ENCODE measurements at places on chromosomes 13 and 19.
A peak's percentile ranks its signal among the peaks of the same experiment; 100 is the strongest.

DNA sequence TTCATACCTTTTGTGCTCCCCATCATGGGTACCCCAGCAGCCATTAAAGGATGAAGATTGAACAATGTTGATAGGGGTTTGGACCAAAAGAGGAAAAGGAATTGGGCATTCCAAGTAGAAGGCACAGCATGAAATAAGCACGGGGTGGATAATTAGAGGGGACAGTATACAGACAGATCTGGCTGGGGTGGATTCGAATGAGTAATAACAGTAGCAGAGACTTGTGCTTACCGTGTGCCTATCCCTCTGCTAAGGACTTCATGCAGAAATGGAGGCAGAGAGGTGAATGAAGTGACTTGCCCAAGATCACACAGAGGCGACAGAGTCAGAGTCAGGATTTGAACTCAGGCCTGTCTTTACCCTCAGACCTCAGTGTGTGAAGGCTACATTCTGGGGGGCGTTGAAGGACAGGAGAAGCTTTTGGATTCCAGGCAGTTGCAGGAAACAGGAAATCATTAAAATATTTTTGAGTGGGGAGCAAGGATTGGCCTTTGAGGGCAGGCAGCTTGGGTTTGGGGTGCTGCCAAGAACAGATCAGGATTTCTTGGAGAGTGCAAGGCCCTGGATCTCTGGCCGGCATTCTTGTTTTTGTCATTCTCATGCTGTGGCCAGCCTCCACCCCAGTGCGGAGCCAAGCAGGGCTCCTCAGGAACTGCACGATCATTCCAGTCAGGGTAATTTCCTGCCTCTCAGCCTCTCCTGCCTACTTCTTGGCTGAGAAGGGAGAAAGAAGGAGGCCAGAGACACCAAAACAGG lies 18.7 kb downstream of the PAF1 start:
- peak; percentile 77 for DNase-seq

GRCh38 chr13:92510416-92510815 lies 716.2 kb upstream of the GPC6 start:
- peak; percentile 30 for DNase-seq

DNA sequence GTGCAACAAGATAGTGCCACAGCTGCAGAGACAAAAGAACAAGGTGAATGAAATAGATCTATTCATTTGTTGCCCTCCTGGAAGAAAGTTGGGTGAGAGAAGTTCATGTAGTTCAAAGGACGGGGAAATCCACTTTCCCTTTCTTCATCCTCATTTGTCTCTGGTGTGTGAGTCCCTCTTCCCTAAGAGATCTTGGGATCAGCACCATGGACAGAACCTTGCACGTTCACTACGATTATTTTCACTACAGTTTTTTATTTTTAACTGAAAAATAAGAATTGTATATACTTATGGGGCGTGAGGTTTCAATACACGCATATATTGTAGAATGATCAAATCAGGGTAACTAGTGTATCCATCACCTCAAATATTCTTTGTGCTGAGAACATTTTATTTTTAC lies 29.2 kb downstream of the NLRP5 start:
- no peak for DNase-seq

GRCh38 chr19:42005504-42005903 lies 11.5 kb upstream of the ATP1A3 start:
- no peak for DNase-seq

GRCh38 chr19:49097453-49098288 lies 12.4 kb downstream of the SNRNP70 start:
- DNase-seq: no peak

DNA sequence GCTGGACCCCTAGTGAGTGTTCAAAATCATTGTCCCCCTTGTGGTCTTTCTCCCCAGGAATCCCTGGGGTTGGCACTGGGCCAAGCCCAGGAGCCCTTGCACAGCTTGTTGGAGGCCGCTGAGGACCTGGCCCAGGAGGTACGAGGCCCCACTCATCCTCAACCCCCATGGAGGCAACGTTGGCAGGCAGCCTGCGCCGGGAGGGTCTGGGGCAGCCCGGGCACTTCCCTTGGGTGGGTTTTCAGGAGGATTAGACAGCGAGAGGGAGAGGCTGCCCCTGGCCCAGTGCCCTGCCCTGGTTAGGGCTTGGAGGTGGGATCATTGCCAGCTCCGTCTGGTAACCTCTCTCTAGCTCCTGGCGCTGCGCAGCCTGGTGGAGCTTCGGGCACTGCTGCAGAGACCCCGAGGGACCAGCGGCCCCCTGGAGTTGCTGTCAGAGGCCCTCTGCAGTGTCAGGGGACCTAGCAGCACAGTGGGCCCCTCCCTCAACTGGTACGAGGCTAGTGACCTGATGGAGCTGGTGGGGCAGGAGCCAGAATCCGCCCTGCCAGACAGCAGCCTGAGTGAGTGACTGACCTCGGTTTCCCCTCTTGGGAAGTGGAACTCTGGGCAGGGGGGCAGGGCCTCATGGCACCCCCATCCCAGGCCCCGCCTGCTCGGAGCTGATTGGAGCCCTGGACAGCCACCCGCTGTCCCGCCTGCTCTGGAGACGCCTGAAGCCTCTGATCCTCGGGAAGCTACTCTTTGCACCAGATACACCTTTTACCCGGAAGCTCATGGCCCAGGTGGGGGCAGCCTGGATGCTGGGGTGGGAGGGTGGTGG lies 3.0 kb downstream of the ABCA7 start:
- DNase-seq: no peak

DNA sequence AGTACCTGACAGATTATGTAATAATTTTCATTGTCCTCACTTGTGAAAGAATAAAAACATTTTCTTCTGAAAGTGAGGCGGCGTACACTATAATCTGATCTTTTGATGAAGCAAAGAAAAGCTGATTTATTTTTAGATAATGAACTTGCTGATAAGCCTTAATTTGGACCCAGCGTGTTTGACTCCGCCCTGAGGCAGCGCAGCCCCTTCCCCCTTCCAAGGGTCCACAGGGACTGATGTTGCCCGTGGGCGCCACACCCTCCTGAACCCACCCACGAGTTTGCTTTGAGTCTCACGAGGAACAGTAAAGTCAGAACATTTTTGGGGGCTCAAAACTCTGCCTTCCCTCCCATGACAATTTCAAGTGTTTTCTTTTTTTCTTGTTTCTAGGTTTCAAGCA lies 40.0 kb downstream of the TEX29 start:
- DNase-seq: no peak

GRCh38 chr19:49851456-49852259 lies 699 bp downstream of the PTOV1 start:
- DNase-seq: no peak

- DNase-seq: no peak
These were observed 110.3 kb downstream of the GGACT start for GRCh38 chr13:100478107-100478809.

DNA sequence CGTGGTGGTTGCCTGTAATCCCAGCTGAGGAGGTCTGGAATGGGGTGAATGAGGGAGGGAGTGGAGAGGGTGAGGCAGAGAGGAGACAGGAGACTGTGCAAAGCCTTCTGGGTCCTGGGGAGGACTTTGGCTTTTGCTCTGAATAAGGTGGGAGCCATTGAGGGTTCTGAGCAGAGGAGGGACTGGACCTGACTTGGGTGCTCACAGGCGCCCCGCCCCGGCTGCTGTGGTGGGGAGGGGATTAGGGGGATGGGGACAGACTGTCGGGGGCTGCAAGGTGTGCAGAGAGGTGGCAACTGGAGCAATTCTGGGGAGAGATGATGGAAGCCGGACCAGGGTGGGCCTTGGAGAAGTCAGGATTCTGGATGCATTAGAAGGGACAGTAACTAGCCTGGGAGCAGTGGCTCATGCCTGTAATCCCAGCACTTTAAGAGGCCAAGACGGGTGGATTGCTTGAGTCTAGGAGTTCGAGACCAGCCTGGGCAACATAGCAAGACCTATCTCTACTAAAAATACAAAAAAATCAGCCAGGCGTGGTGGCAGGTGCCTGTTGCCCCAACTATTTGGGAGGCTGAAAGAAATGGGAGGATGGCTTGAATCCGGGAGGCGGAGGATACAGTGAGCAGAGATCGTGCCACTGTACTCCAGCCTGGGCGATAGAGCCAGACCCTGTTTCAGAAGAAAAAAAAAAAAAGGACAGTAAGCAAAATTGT lies 16.1 kb upstream of the NANOS3 start:
- no peak for DNase-seq

GRCh38 chr13:29943273-29943672 lies 92.9 kb upstream of the UBL3 start:
- no peak for DNase-seq

DNA sequence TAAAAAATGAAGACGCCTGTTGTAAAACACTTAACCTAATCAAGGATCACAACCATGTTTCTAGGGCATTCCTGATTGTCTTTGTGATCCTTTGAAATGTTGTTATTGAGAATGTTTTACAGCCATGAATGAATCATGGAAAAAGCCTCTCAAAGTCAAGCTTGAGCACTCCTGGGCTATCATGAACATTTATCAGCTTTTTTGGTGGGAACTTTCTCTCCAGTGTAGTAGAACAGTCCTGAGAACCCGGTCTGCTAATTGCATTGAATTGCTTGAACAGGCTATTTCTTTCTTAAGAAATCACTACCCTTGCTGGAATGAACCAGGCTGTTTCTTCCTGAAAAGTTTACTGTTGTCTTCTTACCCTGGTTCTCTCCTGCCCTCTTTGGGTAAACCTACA lies 516.5 kb downstream of the FGF9 start:
- DNase-seq: no peak

GRCh38 chr19:21900401-21900800 lies 64.4 kb upstream of the ZNF43 start:
- no peak for DNase-seq

DNA sequence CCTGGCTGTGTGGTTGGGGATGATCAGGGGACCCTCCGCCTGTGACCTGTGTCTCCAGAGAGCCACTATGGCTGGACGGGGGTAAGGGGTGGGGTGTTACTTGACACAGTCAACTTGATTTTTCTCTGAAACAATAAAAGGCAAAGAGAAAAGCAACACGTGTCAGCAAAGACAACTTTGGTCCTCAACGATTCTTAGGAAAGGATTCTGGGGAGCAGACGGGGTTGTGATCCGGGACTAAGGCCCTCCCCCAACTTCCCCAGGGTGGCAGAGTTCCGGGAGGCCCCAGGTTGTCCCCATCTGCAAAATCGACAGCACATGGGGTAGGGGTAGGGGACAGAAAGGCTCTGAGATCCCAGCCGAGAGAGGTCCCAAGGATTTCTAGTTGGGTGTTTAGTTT lies 46.2 kb downstream of the COLGALT1 start:
- no peak for DNase-seq

- DNase-seq: no peak
These were observed at the start of gene ATG4D for GRCh38 chr19:10543420-10544241. Gene ATG4D, plus strand, starts transcription at chr19:10543904. Its CDS starts 187 bp downstream, at chr19:10544091.

GRCh38 chr13:103976371-103976770 lies 910.2 kb upstream of the SLC10A2 start:
- DNase-seq: no peak

GRCh38 chr19:40256512-40256911 lies 28.6 kb downstream of the AKT2 start:
- no peak for DNase-seq

GRCh38 chr19:42280815-42281145 lies 11.7 kb downstream of the CIC start:
- DNase-seq: no peak

DNA sequence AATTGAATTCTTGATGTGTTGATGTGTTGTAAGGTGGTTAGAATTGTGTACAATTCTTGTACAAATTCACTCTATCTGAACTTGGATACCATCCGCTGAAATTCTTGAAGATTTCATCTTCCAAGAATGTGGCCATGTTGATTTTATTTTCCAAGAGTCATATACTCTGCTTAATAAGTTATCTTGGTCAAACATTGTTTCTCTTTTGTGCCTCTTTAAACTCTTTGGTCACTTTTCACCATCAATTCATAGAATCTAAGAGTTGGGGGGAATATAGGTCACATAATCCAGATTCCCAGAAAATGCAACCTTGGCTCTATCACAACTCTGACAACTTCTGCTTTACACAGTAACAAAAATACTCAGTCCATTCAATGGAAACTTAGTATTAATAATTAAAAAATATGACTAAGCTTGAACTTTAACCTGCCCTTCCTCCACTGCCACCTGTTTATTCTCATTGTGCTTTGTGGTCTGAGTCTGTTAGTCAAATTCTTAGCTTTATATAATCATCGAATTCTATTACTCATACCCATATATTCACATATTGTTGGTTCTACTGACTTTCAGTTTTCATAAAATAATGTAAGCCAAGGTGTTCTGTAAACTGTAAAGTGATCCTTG lies 373.2 kb downstream of the LMO7 start:
- DNase-seq: no peak

GRCh38 chr19:16957151-16957701 lies 68.4 kb downstream of the F2RL3 start:
- DNase-seq: peak; percentile 5

- no peak for DNase-seq
These were observed 375.0 kb downstream of the ENOX1 start for GRCh38 chr13:43411741-43412140.

GRCh38 chr13:106467427-106468122 lies 67.9 kb downstream of the EFNB2 start:
- DNase-seq: no peak

DNA sequence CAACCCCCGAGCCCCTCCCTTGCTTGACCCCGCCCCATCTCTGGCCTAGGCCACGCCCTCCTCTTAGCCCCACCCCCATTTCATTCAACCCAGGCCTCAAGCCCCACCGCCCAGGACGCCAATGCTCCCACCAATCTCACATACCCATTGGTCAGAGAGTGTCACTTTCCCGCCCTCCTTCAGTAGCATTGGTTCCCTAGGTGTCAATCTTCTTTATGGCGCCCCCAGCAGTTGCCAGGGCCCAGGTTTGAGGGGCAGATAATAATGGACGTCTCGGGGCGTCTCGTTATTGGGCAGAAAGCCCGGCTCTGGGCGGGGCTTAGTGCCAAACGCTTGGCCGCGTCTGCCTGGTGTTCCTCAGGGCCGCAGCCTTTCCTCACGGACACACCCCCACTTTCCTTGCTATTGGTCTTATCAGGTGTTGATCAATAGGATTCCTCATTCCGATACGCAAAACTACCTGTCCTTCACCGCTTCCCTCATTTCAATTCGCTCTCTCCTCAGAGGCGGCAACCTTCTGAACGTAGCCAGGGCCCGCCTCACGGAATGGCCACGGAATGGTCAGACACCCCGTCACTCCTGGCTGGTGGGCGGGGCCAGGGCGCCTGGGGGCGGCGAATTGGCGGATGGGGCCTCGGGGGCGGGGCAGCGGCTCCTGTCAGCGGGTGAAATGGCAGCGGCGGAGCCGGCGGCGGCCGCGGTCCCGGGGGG lies at the start of gene EVI5L:
TSS of gene EVI5L (plus strand) at position 658 of the 711 bp plus-strand sequence. CDS start 16,325 bp downstream, outside the sequence.
- peak; percentile 100 for DNase-seq

DNA sequence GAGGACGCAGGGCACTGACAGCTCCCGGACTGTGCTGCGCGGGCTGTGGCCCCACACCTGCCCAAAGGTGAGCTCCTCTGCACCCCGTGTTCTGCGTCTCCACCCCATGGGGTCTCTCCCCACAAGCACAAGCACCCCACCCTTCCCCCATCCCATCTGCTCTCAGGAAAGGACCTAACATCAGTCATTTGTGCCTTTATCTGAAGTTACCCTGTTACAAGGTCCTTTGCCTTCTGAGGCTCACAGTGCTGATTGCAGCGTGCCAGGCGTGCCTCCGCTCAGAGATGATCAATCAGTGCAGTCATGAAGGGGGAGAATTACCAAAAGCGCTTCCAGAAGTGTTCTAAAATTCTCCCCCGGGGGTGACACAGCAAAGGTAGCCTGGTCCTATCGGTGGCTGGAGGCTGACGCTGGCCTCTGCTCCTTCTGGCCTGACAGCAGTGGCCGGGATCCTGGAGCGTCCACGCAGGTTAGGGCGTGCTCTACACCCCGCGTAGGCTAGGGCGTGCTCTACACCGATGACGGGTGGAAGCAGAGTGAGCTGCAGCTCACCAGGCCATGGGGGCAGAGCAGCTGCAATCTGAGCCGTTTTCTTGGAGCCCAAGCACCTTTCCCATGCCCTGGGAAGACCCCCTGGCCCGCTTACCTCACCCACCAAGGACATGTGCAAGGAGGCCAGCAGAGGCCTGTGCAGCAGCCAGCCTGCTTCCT lies 84.7 kb upstream of the TM9SF2 start:
- DNase-seq: no peak

Measured in skeletal muscle cell (primary cell).